ENCODE measurements at places on chromosomes 12 and 14.

DNA sequence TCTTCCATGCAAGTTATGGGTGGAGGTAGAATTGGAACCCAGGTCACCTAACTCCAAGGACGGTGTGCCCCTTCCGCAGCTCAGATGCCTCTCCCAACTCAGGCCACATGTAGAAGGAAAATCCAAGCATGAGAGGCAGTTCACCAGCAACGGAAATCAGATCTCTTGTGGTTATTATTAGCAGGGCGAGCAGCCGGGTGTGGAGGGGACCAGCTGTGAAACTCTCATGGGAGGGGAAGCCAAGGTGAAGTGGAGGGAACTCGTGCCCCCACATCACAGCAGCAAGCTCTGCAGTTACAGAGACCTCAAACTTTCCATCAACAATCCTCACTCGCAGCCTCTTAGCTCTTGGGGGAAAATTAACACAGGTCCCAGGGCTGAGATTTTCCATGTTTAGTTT is 79.7 kb downstream of the KSR2 start:
- DNase-seq, result no peak

DNA sequence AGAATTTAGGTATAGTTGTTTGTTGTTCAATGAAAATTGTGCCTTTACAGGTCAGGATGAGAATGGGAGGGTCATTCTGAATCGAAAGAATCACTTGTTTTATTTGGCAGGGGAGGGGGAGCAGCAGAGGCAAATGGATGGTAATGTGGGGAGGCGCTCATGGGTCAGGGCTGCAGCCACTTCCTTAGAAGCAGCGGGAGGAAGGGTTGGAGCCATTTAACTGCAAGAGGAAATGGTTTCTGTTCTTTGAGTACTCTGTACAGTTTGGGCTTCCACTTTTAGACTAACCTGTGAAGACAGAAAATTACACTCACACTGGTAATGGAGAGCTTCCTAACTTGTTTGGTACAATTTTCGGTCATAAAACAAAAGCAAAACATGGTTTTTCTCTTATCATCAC is 57.2 kb downstream of the PIWIL1 start:
- DNase-seq, result peak; percentile 11

- DNase-seq, result no peak
Observed at GRCh38 chr12:38638401-38638800, 267.0 kb downstream of the CPNE8 start.

DNA sequence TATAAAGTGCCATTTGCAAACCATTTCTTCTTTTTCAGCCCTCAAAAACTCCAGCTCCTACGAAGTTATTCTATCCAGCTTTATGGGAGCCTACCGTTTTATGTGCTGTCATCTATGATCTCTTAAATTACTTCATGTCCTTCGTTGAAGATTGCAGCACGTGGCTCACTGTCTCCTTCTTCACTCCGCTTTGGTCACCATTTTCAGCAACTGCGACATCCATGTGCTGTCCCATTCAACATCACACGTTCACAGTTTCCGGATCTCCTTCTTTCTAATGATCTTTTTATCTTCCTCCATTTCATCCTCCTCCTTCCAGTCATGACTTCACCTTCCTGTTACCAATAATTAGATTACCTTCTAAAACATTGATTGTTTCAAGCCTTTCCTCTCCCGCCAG is 143.3 kb upstream of the KRAS start:
- DNase-seq, result no peak

DNA sequence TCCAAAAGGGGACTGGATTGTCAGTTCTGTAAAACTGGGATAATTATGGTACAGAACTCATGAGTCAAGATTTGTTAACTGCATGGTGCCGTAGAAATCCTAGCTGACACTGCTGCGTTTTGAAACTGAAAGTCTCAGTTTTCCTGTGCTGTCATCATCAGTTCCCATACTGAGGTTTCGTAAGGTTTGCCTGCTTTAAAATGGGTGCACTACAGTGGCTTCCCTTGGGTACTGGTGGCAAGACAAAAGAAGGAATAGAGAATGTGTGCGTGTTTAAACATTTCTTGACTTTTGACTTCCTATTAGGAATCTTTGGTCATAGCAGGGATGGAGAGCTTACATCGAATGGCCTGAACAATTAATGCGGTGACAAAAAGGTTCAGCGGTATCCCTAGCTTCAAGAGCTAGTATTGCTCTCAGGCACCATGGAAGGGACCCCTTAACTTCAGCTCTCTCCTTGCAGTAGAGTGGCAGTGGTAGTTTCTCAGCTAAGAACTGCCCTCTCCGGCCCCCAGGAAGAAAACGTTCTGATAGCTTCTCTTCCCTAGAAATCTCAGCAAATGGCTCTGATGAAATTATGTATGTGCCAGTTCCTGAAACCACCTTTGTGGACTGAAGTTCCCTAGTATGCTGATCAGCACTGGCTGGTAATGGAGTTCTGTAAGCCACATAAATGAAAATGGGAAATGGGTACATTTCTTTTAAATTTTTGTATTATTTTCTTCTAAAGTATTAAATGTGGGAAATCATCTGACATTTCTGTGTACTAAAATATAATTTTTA is 28.9 kb downstream of the ANO6 start:
- DNase-seq, result no peak

DNA sequence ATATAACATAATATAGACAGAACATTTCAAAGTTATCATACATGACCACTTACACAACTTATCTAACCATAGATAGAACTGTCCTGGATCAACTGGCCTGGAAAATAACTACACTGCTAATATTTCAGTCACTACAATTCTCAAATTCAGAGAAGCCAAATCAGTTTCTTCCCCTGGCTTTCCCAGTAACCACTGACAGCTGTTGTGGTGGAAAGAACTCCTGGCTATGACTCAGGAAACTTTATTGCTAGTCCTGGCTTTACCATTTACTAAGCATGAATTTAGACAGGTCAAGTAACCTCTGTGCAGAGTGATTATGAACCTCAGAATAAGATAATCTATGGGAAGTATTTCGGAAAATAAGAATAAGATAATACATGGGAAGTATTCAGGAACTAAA is 244.9 kb upstream of the DIO2 start:
- no peak for DNase-seq

DNA sequence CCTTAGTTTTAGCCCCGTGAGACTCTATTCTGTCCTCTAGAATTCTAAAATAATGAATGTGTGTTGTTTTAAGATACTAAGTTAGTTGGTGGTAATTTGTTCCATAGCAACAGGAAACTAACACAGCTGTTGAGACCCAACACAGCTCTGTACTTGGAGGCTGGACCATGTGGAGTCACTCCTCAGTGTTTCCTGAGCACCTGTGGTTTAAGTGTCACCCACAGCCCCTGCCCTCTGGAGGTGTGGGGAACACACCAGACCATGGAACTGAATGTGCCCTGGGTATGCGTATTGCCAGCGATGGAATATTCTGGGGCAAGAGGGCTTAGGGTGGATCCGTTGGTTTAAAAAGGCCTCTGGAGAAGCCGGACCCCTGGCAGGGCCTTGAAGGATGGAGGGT is 16.6 kb upstream of the GPR68 start:
- DNase-seq, result no peak

DNA sequence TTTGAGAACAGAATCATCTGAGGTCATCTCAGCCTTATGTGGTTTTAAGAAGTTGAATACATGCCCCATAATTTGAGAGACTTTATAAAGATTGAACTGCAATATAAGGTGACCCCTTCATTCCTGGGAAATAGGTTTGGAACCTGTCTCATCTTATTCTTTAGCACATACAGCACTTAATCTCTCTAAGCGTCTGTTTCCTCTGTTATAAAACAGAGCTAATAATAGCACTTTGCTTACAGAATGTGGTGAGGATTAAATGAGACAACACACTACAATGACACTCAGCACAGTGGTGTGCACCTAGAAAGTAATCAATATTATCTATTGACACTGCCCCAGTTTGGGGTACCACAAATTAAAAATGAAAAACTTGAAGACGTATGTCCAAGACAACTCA is 102.1 kb downstream of the DUSP6 start:
- no peak for DNase-seq

DNA sequence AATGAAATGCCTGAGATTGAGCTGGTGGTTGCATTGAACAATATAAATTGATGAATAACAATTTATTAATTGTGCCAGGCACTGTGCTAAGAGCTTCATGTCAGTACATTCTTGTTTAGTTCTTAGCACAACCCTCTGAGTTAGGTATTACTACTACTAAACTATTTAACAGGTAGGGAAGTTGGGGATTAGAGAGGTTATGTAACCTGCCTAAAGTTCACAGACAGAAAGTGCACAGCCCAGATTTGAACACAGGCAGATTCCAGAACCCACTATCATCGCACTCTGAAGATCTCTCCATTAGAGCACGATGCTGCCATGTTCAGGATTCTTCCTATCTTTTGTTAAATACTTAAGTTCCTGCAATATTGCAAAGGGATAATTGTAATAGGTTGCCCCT is 49.3 kb downstream of the ETV6 start:
- DNase-seq, result no peak

- DNase-seq, result no peak
Observed at GRCh38 chr12:14920475-14921126, 17.7 kb downstream of the ERP27 start.

DNA sequence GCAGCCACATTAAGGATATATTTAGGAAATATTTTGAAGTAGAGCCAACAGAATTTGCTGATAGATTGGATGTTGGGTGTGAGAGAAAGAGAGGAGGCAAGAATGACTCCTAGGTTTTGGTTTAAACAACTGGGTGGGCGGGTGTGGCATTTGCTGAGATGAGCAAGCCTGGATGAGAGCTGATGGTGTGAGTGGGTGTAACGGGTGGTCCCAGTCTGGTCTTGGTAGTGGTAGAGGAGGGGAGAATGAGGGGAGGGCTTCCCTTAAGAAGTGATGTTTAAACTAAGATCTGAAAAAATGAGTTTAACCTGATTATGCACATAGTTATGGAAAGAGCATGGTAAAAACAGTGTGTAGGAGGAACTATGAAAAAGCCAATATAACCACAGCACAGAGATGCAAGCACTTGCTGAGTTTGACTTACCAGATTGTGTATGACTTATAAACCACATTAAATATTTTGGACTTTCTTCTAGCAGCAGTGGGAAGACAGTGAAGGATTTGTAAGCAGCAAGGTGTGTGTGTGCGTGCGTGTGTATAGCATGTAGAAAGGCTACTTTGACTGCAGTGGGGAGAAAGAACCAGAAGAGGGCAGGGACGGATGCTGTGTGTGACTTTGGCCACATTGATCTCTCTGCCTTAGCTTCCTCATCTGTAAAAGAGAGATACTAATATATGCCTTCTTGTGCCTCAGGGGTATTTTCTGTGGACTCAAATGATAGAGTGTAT is 139.7 kb downstream of the PRIMA1 start:
- DNase-seq, result peak; percentile 65
